ENCODE measurements at places on chromosomes 5 and 9.

- no peak for DNase-seq
Measured at GRCh38 chr9:131306397-131307004, 17.0 kb downstream of the PLPP7 start.

GRCh38 chr5:139764886-139765408 lies 30.7 kb upstream of the PSD2 start:
- DNase-seq: no peak

DNA sequence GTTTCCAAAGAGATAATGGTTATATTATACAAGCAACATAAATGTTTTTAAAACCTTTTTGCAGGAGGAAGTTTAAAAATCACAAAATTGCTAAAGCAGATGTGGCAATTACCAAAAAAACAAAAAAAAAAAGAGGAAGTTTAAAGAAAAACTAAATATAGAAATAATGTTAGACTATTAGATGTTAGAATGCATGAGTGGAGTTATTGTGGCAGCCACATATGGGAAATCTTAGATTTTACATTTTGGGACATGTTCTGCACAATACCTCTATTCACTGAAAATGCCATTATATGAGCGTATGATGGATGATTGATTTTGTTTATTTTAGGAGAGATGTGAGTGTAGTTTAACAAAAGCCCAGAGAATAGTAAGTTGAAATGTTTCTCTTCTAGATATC lies 31.2 kb upstream of the DTWD2 start:
- DNase-seq: no peak

DNA sequence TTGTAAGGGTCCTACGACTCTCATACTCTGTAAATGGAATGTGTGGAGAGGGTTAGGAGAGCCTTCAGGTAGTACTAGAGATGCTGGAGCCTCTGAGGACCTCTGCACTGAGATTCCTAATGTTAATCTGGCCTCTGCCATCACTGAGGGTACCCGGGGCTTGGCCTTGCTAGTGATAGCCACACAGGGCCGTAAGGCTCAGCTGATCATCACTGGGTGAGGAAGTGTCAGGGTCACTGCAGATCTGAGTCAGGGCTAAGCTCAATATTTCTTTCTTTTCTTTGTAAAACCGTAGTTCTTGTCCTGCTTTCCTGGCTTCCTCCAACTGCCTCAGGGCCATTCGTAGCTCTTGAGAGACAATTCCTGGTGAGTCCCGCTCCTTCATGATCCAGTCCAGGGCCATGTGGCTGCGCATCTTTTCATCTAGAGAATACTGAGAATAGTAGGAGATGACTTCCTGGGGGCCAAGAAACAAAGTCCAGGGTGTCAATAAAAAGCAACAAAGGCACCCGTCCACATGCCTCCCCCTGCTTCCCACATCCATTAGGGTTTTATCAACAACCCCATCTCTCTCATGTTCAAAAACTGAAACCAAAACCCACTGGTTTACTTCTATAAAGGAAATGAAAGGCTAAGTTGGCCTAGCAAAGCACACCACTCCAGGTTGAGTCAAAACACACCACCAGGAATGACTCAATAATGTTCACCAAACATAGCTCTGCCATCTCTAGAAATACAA lies 47.7 kb downstream of the LIX1 start:
- peak; percentile 56 for DNase-seq

GRCh38 chr5:114250536-114250935 lies 111.3 kb upstream of the KCNN2 start:
- DNase-seq: no peak

DNA sequence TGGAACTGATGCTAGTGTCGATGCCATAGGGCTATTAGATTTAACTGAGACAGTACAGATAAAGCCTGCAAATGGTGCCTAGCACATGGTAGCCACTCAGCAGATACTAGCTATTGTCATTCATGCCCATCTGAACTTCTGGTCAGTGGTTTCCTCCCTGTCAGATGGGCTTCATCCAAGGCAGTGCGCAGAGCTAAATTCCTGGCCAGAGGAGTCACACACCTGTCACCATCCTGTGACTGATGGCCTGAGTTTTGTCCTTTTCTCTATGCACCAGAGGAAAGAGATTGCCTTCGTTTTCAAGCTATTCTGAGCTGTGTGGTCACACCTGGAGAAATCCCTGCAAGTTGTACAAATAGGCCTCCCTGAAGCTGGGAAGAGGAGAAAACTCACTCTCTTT lies 34.7 kb downstream of the MSX2 start:
- DNase-seq: no peak

- DNase-seq: no peak
Measured at GRCh38 chr5:3858524-3858923, 262.9 kb downstream of the IRX1 start.

DNA sequence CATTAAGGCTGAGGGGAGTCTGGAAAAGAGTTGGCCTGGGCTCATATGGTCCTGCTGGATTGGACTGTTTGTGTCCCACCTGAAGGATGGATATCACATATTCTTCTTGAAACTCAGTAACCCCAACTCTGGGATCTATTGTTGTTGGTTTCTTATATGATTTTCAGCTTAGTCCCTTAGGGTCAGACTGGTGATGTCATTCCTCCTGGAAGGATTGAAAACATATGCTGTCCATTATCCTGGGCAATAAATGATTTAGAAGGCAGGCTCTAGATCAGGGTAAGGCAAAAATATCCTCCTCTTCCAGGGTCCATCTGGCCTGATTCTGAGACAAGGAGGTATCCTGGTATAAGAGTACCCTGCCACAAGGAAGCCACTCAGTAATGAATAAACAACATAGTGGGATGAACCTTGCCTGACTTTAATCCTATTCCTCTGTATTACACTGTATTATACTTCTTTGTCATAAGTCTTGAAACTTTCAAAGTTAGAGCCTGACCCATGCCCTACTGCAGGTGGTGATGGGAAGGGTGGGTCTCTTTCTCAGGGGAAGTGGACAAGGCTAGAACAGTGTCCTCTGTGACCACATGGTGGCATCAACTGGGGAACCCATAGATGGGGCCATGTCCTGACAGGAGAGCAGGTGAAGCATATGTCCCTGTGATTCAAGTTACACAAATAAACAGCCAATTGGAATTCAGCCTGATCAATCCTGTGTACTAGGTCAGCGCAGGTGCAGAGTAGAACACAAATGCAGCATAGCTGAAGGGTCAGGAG lies 454.4 kb upstream of the TRPC7 start:
- no peak for DNase-seq
